ENCODE measurements at places on chromosomes 11 and 22.

DNA sequence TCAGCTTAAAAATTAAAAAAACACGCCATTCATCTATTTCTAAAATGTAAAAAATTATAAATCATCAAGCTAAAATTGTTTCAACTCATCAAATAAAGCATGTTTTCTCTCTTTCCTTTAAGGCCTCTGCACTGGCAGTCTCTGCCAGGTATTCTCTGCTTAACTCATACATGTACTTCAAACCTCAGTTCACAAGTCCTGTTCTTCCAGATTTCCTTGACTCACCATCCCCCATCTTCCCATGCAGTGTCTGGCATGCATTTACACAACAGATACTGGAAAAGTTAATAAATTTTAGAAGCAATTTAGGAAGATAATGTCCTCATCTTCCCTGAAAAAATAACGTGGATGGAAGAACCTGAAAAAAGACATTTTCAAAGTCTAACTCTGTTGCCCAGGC is 32.5 kb downstream of the CSTF3 start:
- no peak for DNase-seq

DNA sequence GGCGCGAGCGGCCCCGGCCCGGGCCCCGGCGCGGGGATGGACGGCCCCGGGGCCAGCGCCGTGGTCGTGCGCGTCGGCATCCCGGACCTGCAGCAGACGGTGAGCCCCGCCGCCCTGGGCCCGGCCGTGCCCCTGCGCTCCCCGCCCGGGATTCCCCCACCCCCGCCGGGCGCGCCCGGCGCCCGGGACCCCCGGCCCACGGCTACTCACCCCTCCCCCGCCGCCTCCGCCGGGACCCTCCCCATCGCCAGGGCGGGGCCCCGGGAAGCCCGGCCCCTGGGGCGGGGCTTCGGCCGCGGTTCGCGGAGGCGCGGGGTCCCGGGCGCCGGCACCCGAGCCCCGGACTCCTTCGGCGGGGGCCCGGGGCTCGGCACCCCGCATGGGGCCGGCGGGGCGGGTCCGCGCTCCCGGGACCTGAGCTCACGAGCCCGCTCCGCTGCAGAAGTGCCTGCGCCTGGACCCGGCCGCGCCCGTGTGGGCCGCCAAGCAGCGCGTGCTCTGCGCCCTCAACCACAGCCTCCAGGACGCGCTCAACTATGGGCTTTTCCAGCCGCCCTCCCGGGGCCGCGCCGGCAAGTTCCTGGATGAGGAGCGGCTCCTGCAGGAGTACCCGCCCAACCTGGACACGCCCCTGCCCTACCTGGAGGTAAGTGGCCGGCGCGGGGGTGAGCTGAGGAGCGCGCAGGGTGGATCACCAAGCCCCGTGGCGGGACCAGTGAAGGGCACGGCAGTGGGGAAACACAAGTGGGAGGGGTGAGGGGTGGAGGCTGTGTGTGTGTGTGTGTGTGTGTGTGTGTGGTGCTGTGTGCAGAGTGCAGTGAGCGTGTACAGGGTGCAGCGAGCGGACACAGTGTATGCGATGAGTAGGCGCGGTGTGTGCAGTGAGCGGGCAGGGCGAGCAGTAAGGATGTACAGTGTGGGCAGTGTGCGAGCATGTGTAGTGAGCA is 2.3 kb downstream of the SHANK3 start:
- no peak for DNase-seq

DNA sequence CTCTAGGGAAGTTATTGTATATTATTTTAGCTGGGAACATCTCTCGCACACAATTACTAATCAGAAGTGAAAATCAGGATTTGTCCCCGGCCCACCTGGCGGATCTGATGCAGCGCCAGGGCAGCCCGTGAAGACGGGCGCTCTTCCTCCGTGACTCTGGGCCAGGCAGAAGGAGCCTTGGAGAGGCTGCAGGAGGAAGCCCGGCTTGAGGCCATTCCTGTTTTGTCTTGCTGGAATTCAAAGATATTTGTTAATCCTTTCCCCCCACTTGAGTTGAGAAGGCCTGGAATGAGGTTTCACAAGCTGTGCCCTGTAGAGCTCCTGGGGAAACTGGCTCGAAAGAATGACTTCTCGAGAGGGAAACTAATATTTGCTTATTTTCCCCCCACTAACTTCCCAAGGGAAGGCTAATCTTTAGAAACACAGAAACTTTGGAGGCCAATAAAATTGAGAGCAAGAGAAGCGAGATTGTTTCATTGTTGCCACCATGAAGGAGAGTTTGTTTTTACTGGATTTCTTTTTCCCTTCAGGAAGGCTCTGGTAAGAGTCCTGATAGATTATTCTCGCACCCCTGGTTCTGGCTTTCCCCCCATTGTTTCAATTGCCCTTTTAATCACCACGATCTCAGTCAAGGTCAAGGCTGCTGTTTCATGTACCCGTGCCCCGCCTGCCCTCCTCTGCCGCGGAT is 92.8 kb upstream of the SEPTIN5 start:
- no peak for DNase-seq

- DNase-seq = peak; percentile 79
Measured at GRCh38 chr11:46348566-46349401, 1.5 kb downstream of the DGKZ start.

- peak; percentile 84 for DNase-seq
Measured at GRCh38 chr11:95084509-95084908, 5.1 kb upstream of the ENDOD1 start.

DNA sequence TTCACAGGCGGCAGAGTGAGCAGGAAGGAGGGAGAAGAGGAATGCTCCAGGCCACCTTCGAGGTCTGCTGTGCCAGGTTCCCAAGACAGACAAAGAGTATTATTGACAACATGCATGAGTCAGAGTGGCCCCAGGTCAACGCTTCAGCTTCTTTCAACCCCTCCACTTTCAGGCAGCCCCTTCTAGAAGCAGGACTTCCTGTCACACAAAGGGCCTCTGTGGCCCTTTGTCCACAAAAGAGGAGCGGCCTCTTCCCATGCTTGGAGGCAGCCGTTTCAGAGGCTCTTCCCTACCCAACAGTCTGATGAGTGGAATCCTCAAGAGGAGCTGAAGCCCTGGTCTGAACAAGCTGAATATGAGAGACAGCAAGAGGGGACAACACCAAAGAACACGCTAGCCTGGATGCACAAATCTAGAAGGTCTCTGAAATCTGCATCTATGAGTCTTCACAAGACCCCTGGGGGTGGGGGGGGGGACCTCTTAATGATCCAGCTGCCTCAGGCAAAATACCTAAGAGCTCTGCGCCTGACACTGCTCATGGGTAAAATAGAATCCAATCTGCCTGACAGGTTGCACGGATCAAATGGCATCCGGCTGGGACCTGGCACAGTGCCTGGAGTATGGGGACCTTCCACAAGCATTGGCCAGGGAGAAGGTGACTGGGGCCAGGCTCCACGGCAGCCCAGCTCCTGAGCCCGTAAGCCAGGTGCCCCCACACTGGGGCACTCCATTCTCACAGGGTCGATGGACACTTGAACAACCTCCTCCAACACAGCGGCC is 67.5 kb downstream of the PACSIN2 start:
- DNase-seq = no peak

GRCh38 chr22:36183446-36183845 is 18.2 kb downstream of the APOL4 start:
- no peak for DNase-seq

- DNase-seq = no peak
Measured at GRCh38 chr22:33687464-33687863, 232.8 kb downstream of the LARGE1 start.

GRCh38 chr22:24805790-24806662 is at the start of gene SGSM1:
Gene SGSM1, plus strand, starts transcription at chr22:24806211. Its CDS starts 115 bp downstream, at chr22:24806326.
- peak; percentile 81 for DNase-seq

DNA sequence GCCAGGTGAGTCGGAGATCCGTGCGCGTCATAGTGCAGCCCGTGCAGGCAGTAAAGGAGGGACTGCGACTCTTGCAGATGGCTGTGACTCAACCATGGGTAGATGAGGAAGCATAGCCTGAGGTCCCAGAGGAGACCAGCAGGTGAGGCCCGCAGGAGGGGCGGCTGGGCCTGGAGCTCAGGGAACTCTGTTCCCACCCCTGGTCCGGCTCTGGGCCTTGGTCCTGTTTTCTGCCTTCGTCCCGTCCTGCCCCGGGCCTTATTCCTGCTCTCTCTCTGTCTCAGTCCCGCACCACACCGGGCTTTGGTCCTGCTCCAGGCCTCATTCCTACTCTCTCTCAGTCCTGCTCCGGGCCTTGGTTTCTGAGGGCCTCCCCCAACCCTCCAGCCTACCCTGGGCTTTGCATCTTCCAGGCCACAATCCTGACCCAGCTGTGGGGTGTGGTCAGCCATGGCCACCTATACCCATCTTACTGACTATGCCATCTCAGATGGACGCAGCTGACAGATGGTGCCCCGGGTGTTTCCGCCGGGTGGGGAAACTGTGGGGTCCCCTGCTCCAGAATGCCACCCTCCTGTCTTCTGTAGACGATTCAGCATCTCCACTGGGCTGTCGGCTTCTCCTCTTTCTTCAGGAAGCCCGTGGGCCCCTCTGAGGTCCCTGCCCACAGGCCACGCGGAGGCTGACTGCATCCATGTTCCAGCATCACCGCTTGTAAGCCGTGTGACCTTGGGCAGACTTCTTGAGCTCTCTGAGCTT is 1134.1 kb downstream of the BRD1 start:
- DNase-seq = no peak

GRCh38 chr11:126547691-126548090 is 192.2 kb downstream of the ST3GAL4 start:
- no peak for DNase-seq

DNA sequence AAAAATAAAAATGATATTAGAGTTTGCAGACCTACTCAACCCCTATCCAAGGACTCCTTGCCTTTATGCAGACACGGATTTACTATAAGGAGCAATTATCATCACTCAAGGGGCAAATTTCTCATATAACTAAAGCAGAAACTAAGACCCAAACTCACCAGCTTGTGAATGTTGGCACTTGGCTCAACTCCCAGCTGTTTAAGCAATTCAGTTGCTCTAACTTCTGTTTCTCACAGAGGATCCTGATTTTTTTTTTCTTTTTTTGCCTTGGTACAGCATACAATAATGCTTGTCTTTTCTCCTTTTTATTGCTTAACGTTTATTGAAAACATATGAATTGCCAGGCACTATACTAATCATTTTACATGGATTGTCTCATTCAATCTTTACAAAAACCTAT is 9.6 kb upstream of the CBLIF start:
- no peak for DNase-seq

DNA sequence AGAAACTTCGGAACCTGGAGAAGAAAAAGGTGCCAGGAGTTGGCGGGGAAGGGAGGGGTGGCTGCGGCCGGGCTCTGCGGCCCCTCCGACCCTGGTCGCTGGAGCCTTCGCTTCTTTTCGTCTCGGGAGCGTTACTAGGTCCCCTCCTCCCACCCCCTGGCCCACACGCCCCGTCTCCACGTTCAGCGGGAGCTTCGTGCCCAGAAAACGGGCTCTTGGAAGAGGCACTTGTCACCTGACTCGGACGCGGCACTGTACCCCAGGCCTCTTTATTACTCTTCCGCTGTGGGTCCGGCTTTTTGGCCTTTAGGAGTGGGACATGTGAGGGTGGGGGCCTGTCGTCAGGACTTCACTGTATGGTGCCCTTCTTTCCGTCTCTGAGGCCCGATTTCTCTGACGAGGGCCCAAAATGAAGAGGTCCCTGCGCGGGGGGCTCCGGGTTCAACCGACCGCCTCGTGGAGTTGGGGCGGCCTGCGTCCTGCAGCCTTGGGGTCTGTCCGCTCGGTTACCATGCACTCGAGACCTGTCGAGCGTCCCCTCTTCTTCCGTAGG is 1.2 kb downstream of the CAPRIN1 start:
- DNase-seq = peak; percentile 31

DNA sequence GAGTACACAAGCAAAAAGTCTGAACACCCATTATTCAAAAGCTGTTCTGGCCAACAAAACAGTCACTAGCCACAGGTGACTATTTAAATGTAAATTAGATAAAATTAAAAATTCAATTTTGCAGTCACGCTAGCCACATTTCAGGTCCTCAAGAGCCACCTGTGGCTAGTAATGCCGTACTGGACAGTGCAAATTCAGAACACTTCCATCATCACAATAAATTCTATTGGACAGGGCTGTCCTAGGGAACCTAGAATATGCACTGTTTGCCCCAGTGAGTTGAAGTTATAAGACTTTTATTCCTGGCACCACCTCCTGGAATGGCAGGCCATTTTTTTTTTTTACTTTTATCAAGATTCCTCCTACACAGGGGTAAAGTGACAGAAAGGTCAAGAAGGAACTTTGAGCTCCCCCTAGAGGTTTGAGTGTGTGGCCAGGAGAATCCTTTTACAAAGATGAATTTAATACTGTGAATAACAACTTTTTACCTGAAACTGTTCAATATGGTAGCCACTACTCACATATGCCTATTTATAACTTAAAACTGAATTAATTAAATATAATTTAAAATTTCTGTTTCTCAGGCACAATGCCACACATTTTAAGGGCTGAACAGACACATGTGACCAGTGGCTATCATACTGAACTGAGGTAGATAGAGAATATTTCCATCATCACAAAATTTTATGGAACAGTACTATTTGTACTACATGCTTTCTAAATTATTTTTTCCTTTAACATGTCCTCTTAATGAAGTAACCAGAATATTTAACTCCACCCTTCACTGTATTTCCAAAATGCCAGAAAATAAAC is 6.5 kb downstream of the MSANTD2 start:
- peak; percentile 30 for DNase-seq

DNA sequence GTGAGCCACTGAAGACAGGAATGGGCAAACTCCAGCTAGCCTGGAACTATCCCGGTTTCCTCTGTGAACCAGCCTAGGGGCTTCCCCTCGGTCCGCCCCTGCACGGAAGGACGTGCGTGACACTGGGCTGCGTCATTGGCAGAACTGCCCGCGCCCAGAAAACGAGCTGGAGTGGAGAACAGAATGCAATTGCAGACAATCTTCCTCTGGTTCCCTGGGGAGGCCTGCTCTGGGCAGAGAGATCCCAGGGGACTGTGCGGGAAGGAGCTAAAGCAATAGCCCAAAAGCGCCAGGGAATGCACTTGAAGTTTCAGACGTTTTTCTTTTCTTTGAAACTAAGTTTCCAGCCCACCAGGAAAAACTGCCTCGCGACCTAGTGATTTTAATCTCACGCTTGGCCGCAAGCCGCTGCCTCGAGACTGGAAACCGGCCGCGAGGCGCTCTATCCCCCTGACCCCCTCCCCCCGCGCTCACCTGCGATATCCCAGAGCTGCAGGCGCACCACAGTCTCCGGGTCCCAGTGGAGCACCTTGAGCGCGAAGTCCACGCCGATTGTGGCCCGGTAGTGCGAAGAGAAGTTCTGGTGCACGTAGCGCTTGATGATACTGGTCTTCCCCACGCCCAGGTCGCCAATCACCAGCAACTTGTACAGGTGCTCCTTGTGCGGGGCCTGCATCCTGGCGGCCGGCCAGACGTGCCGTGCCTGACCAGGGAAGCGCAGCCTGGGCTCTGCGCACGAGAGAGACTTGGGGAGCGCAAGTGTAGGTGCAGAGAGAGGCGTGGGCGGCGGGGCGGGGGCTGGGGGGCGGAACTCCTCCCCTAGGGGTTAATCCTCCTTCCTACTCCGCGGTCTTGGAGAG is at the start of gene RAB38:
Gene RAB38 (minus strand): TSS at position 735 of the 860 bp plus-strand sequence. CDS start 59 bp downstream, at position 676.
- DNase-seq = peak; percentile 75
